ENCODE measurements at places on chromosomes 1 and 21.

- no peak for DNase-seq
Measured at GRCh38 chr1:44881011-44881632, 38.1 kb upstream of the PTCH2 start.

- peak; percentile 42 for DNase-seq
Measured at GRCh38 chr1:40032240-40032891, 8.2 kb upstream of the CAP1 start.

DNA sequence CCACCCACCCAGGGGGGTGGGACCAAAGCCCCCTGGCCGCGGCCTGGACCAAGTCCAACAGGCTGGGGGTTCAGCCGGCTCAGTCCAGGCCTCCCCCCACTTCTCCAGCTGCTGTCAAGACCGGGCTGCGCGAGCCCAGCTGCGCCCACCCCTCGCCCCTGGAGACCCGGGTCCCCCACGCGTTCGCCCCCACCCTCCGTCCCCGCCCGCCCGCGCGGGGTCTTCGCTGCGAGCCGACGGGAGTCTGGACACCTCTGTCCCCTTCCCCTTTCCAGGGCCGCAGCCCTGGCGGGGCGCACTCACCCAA is 253 bp downstream of the RAP1GAP start:
- DNase-seq: no peak

DNA sequence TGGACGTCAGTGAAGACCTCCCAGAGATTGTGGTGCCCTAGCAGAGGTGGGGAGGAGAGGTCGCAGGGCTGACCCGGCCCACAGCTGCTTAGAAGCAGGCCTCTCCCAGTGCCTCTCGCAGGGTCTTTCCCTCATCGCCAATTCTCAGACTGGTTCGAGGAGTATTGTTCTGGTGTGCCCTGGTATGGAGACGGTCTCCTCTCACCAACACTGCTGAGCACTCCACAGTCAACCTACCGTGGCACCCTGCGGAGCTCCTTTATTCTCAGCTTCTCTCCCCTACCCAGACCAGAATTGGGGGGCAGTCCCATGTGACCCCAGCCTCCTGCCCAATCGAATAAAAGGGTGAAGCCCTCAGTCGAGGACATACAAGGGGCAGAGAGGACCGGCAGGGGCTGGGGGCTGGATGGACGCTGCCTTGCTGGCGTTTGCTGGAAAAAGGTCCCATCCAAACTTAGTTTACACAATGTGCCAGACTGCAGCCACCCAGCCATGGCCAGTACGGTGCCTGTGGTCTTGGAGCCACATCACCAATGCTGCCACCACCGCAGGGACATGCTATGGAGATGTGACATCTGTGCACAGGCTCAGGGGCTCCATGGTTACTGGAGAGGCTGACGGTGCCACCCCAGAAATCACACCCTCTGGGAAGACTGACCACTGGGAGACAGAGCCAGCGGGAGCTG is 80.8 kb downstream of the STUM start:
- no peak for DNase-seq

- no peak for DNase-seq
Measured at GRCh38 chr1:86154571-86155050, 2.0 kb downstream of the COL24A1 start.

GRCh38 chr1:244218220-244218619 is 167.1 kb downstream of the ZBTB18 start:
- no peak for DNase-seq

GRCh38 chr1:184037849-184038591 is 492 bp upstream of the COLGALT2 start:
- no peak for DNase-seq

- no peak for DNase-seq
Measured at GRCh38 chr1:85849660-85850059, 141.4 kb upstream of the ZNHIT6 start.

DNA sequence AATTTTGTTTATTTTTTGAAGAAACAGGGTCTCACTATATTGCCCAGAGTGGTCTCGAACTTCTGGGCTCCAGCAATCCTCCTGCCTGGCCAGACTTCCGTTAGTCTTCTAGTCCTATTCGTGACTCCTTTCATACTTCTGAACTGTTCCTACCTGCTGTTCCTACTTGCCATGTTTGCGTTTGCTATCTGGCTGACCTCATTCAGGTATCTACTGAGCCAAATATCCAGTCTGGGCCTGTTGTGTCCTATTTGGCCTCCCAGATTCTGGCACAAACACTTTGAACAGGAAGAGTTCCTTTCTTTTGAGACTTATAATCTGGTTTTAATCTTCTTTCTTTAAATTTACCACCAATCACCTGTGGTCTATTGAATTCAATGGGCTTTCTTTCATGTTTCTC is 6.9 kb upstream of the NR1I3 start:
- no peak for DNase-seq

DNA sequence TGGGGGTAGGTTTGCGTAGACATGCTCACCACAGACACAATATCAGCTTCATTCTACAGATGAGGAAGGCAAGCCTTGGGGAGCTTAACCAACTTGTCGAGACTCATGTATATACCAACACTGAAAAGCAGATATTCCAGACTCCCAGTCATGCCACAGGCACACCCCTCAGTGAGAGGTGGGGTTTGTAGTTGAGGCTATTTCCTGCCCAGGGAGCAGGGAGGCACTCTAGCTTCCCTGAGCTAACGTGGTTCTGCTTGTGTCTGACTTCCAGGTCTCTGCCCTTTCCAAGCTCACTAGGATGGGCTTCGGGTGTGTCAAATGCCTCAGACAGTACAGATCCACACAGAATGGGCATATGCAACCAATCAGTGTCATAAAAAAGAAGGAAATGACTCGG is 122.3 kb upstream of the RUNX1 start:
- DNase-seq: no peak

- DNase-seq: no peak
Measured at GRCh38 chr1:113912594-113913311, 7.6 kb downstream of the DCLRE1B start.
